Activated T-cell treated with anti-CD3 and anti-CD28 coated beads for 1 hour (primary cell): ENCODE measurements at places on chromosomes 4 and X.

DNA sequence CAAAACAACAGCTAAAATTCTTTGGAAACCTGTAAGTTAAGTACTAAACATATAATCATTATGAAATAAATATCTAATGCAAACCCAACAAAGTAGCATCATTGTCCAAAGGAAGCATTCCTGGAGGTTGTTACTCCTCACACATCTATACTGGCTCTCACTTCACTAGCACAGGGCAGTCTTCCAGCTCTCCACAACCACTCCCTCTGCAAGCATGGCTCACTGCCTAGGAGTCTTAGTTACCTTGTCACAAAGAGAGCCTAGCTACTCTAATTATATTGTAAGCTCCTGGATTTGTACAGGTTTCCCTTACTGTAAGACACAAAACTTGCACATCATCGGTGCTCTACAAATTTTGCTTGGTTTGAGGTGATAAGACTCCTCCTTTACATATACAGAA, 76.1 kb downstream of the AMMECR1 start:
- DNase-seq, result no peak

- no peak for DNase-seq
Measured at GRCh38 chr4:111519683-111520082, 625.6 kb upstream of the FAM241A start.

DNA sequence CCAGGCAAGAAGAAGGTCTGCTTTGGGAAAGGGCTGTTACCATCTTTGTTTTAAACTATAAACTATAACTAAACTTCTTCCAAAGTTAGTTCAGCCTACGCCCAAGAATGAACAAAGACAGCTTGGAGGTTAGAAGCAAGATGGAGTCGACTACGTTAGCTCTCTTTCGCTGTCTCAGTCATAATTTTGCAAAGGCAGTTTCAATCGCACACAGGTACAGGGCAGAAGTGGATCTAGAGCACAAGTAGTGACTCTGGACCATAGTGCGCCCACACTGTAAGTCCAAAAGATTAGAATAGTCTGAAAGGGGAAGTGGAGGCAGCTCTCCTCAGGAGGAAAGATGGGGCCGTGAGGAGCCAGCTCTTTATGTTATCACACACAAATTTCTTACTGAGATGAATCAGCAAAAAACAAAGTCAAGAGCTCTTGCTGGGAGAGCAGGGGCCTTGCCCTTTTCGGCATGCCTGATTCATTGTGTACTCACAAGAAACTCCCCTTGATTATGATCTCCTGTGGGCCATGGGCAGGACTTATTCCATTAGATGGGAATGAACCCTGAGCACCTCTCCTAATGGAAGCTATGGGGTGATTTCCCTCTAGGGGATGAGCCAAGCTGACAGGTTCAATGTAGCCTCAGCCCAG, 58.6 kb downstream of the FUNDC1 start:
- DNase-seq, result no peak

DNA sequence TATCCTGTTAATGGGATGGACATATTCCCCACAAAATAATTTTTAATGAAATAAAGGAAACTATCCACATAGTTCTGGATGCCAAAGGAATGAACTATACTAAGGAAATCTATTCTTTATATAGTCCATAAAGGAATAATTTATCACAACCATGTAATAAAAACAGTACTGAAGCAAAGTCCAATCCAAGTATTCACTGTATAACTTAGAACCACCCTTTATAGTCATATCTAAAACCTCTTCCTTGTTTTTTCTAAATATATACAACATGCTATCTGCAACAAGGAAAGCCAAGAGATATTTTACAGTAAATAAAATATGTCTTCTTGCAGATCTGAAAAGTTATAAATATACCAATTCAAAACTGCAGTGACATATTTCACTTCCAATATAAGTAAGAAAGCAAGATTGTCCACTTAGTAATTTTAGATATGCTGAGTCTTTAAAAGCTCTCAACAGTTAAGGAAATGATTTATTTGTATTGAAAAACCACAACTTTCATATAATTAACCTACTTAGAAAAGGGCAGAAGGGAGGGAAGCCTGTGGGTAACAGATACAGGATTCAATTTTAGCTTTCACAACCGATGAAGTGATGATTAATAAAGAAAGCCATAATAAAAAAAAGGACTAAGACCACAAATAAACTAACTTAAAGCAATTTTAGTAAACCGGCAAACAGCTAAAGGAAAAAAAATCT, 8.0 kb downstream of the NR3C2 start:
- no peak for DNase-seq

DNA sequence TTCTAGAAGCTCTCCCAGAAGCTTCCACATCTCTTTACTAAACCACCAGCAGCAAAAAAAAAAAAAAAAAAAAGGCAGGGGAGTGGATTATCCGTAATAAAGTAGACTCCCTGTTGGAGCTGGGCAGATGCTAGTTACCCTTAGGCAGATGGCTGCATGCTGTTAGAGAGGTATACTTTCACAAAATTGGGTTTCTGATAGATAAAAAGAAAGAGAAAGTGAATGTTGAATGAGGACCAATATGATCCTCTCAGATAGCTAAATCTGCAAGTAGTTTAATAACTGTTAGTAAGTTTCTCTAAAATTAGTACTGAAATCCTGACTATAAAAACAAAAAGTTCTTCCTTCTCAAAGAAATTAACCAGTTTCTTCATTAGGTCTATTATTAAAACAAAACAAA, 195.4 kb downstream of the ANAPC10 start:
- DNase-seq, result no peak

DNA sequence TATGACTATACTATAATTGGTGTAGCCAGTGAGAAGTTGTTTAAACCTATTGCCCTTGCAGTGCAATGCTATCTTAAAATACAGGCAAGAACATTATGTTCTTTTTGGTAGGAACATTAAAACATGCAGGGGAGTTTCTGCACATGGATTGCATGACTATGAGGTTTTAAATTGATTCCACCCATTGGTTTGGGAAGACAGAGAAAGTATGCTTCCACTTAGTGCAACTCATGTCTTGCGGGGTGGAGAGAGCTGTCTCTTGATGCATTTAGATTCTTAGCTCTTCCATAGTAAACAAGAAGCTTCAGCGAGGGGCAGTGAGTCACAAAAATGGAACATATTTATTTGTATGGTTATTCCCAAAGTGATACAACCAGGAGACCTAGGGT, 39.5 kb upstream of the RASL11B start:
- no peak for DNase-seq

DNA sequence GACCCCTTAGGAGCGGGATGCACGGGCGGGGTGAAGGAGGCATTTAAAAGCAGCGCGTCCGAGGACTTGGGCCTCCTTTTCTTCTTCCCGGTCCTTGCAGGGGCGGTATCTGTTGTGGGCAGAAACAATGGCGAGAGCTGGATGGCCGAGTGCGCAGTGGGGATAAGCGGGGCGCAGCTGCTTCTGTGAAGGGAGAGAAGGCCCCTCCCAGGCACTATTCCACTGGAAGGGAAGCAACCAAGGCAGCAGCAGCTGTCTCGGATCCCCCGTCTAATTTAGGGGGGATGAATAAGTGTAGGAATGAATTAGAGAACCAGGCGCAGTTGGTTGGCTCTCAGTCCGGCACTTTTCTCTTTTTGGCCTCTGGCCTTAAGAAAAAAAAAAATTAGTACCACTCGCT, 995 bp downstream of the SMARCA5 start:
- no peak for DNase-seq

DNA sequence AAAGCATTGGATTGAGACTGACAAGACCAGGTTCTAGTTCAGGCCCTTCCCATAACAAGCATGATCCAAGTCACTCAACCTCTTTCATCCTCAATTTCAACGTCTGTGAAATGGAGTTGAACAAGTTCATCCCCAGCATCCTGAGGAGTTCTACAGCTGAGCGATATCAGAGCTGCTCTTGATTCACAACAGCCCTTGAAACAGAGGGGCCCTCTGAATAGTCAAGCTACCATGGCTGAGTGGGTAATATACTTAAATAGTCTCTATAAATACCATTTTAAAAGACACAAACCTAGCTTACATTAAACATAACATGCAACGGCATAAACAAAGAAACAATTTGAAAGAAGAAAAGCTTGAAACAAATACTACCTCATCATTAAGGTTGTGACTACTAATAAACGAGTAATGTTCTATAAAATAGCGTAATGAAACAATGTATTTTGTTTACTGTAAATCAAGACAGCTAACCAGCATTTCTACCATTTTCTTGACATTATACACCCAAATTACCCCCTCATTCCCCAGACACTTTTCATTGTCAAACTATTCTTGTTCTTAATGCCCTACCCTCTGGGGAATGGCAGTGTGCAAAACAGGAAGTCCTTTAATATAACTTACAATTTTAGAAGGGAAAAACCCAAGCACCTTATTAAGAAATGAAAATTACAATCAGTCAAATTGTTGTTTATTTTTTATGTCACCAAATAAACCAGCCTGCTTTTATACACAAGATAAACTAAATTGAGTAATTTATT, 202.3 kb downstream of the PARM1 start:
- no peak for DNase-seq

DNA sequence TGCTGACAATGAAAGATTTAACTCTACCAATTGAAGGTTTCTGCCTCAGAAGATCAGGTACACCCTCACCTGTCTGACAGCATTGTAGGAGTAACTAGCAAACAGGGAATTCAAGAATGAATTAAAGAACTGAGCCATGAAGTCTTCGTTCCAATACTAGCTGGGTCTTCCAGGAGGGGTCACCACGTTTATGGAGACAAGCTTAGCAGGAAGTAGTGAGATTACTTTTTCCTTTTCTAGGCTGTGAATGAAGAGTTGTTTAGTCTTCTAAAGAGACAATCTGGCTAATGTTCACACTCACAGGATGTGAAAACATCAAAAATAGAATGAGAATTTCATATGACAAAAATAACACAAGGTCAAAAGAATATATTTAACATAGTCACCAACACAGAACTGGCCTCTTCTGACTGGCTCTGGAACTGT, 54.9 kb downstream of the REELD1 start:
- DNase-seq, result no peak

DNA sequence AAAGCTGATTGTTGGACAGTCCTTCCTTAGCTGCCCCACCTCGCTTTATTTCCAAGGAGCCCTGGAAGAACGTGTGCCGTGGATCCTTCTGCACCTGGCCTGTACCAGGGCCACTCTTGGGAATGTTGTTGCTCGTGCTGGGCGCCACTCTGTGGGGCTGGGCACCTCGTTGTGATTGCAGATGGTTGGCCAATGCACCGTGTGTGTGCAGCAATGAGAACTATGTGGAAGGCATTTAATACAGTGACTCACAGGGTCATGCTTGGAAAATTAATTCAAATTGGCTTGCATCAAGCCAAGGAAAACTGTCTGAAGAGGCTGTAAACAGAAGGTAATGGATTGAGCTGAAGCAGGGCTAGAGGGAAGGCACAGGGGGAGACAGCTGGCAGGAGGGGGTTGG, 37.0 kb upstream of the CD99L2 start:
- no peak for DNase-seq

- DNase-seq, result no peak
Measured at GRCh38 chrX:132216806-132217202, 2.4 kb downstream of the RAP2C start.

GRCh38 chrX:97234471-97235081, 350.9 kb downstream of the RPA4 start:
- no peak for DNase-seq
